Muscle of back (tissue), 13 donors: ENCODE measurements at places on chromosomes 13 and 19. TPM values are rescaled to one million over a fixed set of nuclear protein-coding genes. Genes with fewer than 3 reads are reported as not detected.
A peak's percentile ranks its signal among the peaks of the same experiment; 100 is the strongest.

DNA sequence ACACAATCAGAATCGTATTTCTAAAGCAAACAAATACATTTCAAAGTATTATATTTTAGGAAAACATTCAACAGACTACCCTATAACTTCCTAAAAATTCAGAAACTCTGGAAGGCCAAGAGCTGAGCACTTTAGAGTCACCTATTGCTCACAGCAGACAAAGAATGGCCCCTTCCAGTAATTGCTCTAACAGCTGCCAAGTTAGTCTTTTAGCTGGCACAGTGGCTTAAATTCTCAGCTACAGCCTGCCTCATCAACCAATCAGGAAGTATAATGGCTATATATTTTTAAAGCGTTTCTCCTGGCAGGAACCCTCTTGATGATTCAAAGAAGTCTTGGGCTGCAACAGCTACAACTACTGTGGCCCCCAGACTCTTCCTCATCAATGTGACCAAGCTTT lies 14.9 kb upstream of the SLITRK5 start:
- peak; percentile 23 for DNase-seq

DNA sequence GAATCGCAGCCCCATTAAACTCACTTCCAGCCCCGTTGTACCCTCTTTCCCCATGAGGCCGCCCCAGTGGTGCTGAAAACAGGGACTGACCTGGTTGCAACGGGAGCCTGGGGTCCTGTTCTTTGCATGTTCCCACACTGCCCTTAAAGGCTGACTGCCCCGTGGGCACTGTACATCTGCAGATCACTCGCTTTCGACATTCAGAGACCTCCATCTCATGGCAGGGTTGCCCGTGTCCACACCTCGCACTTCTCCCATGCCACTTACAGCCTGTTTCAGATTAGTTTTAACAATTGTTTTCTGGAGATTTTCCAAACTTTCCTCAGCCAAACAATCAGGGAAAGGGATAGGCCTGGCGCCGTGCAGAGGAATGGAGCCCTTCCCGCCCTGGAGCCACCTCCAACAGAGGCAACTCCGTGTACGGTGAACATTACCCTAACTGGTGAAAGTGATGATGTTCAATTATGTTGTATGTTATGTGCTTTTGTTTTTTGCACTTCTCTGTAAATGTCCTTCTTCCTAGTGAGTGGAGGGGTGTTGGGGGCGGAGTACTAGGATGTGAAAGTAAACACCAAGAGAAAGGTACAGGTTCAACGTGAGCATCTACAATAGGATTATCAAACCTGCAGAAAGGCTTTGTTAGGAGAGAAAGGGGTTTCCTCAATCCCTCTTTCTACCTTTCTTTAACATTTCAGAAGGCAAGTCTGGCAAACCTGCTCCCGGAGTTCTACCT lies 262.8 kb downstream of the FOXO1 start:
- no peak for DNase-seq

GRCh38 chr13:111893071-111893606 lies 173.8 kb upstream of the SOX1 start:
- peak; percentile 32 for DNase-seq

The ADGRE3 gene
- not detected for polyA plus RNA-seq

The ZNF835 gene
- 2.4 TPM for polyA plus RNA-seq

DNA sequence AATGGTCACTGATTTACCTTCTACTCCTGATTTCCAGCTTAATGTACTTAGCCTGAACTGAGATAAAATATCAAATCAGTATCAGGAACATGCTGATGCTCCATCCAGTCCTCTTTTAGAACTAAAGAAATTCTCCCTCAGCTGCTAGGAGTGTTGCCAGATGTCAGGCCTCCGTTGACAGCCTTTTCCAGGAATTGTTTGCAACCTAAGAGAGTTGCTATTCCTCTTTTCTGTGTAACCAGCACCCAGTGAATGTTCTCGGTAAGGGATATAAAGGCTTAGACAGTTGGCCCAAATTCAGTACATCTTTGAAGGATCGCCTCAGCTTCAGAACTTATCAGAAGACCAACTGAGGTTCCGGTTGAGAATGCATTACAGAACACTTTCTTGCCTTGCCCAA lies 559.0 kb downstream of the PCDH17 start:
- no peak for DNase-seq

- DNase-seq: no peak
Observed at GRCh38 chr13:111518161-111518792, 197.8 kb downstream of the TEX29 start.

DNA sequence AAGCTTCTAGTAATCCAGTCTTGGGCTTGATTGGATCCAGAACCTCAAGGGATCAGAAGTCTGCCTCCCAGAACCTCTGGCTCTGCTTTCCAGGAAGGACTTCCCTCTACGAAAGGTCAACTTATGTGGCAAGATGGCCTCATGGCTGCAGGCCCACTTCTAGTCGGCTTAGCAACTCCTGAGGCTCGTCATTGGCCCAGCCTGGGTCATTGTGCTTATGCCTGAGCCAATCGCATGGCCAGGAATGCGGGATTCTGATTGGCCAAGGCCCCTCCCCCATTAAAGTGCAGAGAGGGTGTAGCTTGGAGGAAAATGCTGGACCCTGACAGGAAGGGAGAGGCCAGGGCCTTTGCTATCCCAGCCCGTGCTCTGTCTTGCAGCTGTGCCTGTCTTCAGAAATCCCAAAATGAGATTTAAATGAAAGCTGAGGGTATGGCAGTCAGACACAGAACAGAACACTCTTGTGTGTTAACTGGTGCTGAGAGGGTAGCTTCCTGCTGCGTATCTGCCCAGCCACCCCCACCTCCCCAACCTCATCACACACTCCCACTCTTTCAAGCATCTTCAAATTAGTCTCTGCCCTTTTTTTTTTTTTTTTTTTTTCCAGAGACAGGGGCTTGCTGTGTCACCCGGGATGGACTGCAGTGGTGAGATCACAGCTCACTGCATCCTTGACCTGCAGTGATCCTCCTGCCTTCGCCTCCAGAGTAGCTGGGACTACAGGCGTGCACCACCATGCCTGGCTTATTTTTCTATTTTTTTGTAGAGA lies 5.5 kb upstream of the CCNE1 start:
- DNase-seq: peak; percentile 84

- DNase-seq: no peak
Observed at GRCh38 chr19:14181906-14182305, 24.1 kb downstream of the ADGRL1 start.

- DNase-seq: no peak
Observed at GRCh38 chr19:15108845-15109767, 1.9 kb downstream of the SYDE1 start.

DNA sequence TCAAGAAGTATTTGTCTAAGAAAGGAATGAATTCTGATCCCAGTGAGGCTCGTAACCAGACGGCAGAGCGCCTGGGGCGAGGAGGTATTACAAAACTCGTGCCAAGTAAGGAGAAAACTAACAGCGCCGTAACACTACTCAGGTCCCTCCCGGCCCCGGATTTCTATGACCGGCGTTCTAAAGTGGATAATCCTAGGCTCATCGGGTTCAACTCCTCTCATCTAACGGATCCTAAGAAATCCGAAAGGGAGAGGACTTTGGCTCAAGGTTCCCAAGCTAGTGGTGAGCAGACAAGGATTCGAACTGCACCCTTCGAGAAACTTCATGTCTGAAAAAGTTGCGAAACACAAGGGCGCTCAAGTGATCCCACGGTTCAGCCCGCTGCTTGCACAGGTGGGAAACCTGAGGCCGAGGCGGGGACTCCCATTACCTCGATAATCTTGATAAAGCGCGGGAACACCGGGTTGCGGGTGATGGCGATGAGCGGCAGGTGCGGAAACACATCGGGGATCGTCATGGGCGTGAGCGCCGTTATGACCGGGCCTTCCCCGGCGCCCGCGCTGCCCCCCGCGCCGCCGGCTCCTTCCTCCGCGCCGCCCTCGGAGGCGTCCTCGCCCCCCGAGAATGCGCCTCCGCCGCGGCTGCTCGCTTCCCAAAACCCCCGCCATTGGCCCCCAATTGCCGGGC lies 529 bp downstream of the LONP1 start:
- DNase-seq: no peak

GRCh38 chr19:6947745-6948144 lies 60.4 kb downstream of the ADGRE1 start:
- DNase-seq: peak; percentile 10

The RUBCNL gene
- 3.1 TPM for polyA plus RNA-seq

GRCh38 chr13:32150794-32151193 lies 119.2 kb downstream of the FRY start:
- DNase-seq: no peak

GRCh38 chr19:15622991-15623390 lies 8.0 kb downstream of the CYP4F8 start:
- no peak for DNase-seq

GRCh38 chr13:80361883-80362327 lies 21.0 kb upstream of the SPRY2 start:
- DNase-seq: no peak

GRCh38 chr13:35920816-35921215 lies 210.4 kb downstream of the DCLK1 start:
- DNase-seq: no peak

DNA sequence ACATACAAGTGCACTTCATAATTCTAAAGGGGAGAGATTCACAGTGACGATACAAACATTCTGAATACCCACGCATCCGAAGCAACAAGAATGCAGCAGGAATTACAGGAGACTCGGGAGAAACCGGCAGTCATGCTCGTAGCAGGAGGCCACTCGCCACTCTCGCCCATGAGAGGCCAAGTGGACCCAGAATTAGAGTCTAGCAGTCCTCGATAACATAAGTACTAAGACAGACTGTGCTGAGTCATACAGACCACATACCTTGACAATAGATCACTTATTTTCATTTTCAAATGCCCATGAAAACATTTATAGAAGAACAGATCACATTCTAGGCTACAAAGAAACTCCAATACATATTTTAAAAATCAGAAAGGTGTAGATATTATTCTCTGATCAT lies 299.1 kb upstream of the TSHZ3 start:
- DNase-seq: no peak

GRCh38 chr19:30649934-30650614 lies 277.9 kb downstream of the ZNF536 start:
- peak; percentile 86 for DNase-seq

- no peak for DNase-seq
Observed at GRCh38 chr13:52459668-52460067, 4.4 kb downstream of the CKAP2 start.

DNA sequence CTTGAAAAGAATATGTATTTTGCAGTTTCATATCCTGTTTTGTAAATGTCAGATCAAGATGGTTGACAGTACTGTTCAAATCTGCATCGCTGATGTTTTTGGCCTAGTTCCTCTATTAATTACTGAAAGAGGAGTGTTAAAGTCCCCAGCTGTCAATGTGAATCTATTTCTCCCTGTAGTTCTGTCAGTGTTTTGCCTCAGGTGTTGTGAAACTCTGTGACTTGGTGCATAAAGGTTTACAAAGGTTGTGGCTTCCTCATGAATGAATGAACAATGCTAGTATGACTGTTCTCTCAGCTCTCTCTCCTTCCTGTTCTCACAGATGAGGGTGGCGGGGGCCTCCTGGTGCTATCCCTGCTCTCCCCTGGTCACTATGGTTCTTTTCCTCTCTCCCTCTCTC lies 142.4 kb downstream of the MYCBP2 start:
- DNase-seq: peak; percentile 1

DNA sequence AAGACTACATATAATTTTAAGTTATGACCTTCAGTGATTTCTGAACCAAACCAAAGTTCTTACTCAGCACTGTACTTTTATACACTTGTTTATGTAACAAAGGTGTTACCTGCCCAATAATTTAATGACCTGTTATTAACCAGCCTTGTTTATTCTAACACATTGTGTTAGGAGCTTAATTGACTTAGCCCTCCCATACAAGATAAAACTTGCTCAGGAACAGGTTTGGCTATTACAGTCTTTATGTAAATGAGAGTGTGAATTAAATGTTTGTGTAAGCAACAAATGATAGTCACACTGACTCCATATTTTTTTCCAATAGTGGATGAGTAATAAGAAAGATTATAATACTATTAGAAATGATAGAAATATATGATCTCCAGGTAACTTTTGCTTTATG lies 51.8 kb upstream of the MYCBP2 start:
- no peak for DNase-seq

DNA sequence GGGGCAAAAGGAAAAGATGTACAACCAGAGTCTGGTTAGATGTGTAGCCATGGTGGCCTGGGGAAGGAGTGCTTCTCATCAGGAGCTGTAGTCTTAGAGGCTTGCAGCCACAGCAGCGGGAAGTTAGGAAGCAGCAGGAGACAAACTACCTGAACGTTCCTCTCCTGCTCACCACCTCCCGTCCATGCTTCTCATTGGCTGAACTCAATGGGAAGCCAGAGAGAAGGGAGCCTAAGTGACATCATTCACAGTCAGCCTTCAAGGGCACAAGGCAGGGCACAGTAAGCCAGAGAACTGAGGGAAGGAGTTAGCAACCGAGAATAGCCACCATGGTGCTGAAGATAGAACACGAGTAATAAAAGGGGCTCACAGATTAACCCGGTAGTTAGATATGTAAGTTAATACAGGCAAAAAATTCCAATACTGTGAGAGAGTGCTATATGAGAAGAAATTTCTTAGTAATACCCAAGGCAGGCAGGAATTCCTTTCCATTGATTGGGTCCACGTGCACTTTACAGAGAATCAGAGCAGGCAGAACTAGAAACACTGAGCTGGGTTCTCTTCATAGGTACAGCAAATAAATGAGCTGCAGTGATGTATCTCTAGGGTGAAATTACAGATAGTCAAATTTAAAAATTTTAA lies 391.5 kb upstream of the DACH1 start:
- no peak for DNase-seq

GRCh38 chr19:6354098-6354674 lies 7.1 kb upstream of the CLPP start:
- DNase-seq: no peak

The ZNF773 gene
- polyA plus RNA-seq: 7.9 TPM

DNA sequence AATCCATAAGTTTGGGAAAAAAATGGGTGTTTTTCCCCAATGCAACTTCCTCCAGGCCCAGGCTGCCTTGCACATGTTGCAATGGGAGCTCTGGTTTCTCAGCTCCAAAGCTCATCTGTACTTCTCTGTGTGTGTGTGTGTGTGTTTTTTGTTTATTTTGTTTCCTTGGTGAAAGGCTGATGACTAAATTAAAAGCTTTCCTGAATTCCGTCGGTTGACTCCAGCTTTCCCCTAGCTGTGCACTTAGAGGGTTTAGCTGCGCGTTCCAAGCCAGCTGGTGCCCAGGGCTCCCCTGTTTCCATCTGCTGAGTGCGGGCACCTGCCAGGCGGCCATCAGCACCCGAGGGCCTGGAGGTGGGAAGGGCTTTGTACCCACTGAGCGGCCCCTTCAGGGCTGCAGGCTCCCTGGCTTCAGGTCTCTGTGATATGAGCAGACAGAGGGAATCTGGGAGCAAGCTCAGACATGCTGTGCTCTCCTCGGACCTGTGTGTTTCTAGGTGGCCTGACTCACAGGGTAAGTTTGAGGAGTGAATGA lies 129.1 kb upstream of the SOX1 start:
- DNase-seq: peak; percentile 7

- DNase-seq: no peak
Observed at GRCh38 chr19:53966931-53967330, 4.2 kb downstream of the CACNG8 start.
